ENCODE measurements at places on chromosomes 12 and 14.

GRCh38 chr12:9763025-9763424 is 2.3 kb upstream of the CD69 start:
- no peak for ATAC-seq

DNA sequence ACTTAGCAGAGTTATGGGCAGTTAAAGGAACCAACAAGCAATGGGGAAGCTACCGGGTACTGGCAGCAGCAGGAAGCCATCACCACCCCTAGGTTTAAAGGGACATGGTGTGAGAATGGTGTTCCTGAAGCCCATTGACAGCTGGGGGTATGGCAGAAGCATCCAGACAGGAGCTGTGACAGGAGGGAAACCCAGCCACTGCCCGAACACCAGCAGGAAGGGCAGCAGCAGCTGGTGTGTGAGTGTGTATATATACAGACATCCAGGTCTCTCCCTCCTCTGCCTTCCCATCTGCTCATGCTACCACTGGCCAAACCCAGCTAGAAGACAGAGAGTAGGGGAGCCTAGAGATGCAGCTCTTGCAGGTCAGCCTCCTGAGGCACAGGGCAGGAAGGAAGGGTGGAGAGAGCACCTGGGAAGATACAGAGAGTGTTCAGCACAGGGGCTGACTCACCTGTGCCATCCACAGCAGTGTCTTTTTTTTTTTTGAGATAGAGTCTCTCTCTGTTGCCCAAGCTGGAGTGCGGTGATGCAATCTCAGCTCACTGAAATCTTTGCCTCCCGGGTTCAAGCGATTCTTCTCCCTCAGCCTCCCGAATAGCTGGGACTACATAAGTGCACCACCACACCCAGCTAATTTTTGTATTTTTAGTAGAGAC is 9.2 kb upstream of the ADCK1 start:
- no peak for ATAC-seq

GRCh38 chr12:90915353-90915752 is 39.6 kb downstream of the CCER1 start:
- ATAC-seq, result no peak

GRCh38 chr14:67729072-67729885 is 27.6 kb downstream of the RDH12 start:
- no peak for ATAC-seq

- ATAC-seq, result no peak
These were observed at the start of gene HOXC6 for GRCh38 chr12:54028314-54029201. Gene HOXC6, plus strand, starts transcription at chr12:54028440. Its CDS starts 82 bp downstream, at chr12:54028522.
